ENCODE measurements at places on chromosomes 2 and 18.

DNA sequence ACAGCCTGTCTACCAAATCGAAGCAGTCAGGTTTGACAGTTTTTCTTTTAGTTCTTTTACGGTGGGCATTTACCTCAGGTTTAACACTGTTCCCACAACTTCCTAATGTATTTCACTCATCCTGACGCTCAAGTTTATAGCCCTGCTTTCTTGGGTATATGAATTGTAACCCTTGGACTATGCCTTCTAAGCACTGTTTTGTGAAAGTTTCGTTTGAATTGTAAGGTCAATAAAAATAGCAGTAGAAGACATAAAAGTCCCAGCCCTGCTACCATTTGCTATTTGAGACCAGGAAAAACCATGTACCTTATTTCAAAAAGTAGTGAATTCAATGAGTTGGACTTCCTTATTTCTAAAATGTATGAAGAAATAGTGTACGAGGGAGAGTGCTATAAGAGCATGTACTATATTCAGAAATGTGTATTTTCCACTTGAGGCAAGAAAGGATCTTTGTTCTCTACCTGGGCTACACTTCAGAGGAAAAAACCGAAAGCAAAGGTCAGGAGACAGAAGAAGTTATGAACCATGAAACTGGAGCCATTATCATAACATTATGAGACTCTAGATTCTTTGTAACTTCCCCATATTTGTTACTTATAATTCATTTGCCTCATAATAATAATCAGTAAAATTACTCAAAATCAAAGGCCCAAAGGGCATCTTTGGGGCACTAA lies 1.9 kb upstream of the ZC3H15 start:
- DNase-seq: no peak

DNA sequence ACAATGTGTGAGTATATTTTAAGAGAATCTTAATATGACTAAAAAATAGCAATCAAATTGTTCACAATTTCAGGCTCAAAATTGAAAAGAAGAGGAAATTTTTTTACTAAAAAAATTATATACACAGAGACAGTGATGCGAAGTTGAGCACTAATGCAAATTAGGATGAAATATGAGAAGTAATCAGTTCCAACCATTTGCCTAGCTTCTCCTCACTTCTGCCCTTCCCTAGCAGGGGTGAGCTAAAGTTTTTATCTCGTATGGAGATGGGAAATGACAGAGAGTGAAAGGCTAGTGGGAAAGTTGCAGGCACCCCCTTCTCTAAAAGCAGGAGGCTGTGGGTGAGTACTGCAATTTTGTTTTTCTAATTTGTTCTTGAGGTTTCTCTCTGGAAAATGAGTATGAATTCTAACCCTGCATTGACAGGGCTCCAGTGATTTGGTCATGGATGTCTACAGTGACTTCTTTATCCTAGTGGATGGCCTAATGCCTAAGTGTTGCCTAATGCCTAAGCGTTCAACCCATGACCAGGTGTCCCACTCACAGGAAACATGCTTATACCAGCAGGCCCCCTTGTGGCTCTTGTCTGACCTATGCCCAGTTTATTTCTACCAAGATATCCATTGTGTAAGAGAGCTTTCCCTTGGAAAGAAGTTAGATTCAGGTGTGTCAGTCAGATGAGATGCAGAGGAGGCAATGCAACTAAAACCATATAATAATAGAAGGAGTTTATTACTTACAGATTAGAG lies 78.0 kb upstream of the HNMT start:
- peak; percentile 52 for DNase-seq

- DNase-seq: no peak
Measured at GRCh38 chr18:79093986-79094385, 24.8 kb downstream of the ATP9B start.

DNA sequence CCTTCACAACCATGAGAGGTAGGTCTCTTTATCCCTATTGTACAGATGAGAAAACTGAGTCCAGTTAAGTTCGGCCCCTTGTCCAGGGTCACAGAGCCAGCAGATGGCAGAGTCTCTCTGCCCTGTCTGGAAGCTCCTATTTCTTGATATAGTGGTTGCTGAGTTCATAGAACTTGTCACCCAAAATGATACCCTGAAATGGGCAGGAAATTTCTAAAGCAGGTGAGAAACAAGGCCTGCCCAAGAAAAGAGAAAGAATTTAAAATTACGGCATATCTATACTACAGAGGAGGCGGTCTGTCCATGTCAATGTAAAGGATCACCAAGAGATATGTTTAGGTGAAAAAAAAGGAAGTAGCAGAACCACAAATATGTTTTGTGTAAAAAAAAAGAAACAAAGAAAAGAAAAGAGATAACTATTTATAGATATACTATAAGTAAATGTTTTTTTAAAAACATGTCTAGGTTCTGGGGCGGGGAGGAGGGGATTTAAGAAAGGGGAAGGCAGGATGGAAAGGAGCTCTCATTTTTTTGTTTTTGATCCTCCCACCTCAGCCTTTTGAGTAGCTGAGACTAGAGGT lies 39.8 kb downstream of the MYO7B start:
- DNase-seq: no peak
